ENCODE measurements at places on chromosomes 4 and X.

DNA sequence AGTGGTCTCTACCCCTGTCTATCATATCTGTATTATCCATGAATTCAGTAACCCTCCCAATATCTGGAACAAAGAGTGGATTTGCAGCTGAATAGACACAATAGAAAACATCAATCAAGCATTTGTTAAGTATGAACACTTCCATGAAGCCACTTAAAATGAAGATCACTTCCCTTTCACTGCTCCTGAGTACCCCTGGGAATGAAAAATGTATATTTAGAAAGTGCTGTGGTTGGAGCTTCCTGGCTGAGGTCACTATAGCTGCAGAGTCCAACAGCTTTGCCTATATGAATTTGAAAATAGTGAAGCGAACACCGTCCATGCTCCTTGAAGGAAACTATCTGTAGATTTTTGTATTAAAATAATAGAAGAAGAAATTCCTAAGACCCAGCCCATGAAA is 227.0 kb downstream of the DTHD1 start:
- H3K27me3 ChIP-seq = no peaks in the 10 kb centered on the region
- H3K4me3 ChIP-seq = no peak overlapping the region
- no peak overlapping the region for H3K27ac ChIP-seq
- no peaks in the 10 kb centered on the region for H3K36me3 ChIP-seq
- DNase-seq = no peak

DNA sequence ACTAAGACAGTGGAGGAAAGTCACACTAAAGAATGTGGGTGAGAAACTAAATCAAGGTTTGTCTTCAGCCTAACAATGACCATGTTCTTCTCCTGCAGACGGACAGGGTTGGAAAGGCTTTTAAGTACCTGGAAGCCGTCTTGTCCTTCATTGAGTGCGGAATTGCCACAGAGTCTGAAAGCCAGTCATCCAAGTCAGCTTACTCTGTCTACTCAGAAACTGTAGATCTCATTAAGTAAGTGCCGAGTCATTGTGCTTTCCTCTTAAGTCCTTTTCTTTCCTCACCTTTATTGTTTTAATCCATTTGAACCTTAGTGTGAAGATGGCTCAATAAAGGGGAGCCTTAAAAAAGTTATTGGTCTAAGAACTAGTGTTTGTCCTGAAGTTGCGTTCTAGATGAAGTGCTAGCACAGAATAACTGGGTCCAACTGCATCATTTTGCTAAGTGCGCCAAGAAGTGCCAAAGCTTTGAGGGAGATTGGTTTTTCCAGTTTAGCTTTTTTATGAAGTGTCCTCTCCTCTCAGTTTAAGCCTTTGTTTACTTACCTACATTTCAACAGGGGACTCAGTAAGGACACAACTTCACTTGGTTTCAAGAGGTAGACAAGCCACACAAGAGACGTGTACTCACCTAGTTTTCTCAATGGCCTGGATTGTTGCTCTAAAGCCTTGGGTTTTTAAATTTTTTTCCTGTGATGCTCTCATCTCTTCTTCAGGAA is 89.3 kb downstream of the KLHL8 start:
- no peak overlapping the region for H3K27ac ChIP-seq
- no peak overlapping the region for H3K4me3 ChIP-seq
- H3K27me3 ChIP-seq = no peaks in the 10 kb centered on the region
- peaks cover 10% of the 10 kb centered on the region for H3K4me1 ChIP-seq

GRCh38 chr4:102533904-102534303 is 32.7 kb downstream of the NFKB1 start:
- no peaks in the 10 kb centered on the region for H3K36me3 ChIP-seq
- peaks cover 3% of the 10 kb centered on the region for H3K4me1 ChIP-seq
- H3K27me3 ChIP-seq = no peaks in the 10 kb centered on the region
- DNase-seq = no peak
- H3K27ac ChIP-seq = no peak overlapping the region

GRCh38 chr4:153341575-153342090 is 2.9 kb upstream of the MND1 start:
- peaks cover 3% of the 10 kb centered on the region for H3K36me3 ChIP-seq
- H3K27ac ChIP-seq = no peak overlapping the region

DNA sequence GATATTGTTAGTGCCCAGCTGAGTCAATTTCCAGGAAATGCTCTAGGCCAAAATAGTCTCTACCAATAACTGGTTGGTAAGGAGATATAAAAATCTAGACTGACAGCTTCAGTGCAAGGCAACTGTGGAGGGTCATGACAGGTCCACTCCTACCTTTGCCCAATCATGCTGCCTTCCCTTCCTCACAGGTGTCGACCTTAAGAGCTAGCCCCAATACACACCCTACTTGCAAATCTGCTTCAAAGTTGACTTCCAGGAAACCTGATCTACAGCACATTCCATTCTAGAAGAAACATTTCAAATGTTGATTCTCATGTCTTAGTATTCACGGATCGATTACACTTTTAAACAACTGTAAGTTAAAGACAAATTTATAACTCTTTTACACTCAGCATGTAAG is 1455.5 kb downstream of the TECRL start:
- no peak for DNase-seq
- H3K4me3 ChIP-seq = no peak overlapping the region
- peak overlapping the region; percentile 4 for H3K27ac ChIP-seq
- peaks cover 2% of the 10 kb centered on the region for H3K4me1 ChIP-seq
- H3K36me3 ChIP-seq = no peaks in the 10 kb centered on the region
- no peaks in the 10 kb centered on the region for H3K27me3 ChIP-seq

GRCh38 chr4:106284227-106284626 is 31.8 kb downstream of the TBCK start:
- no peaks in the 10 kb centered on the region for H3K4me1 ChIP-seq
- no peak overlapping the region for H3K27ac ChIP-seq
- H3K36me3 ChIP-seq = peaks cover 18% of the 10 kb centered on the region
- no peak for DNase-seq

DNA sequence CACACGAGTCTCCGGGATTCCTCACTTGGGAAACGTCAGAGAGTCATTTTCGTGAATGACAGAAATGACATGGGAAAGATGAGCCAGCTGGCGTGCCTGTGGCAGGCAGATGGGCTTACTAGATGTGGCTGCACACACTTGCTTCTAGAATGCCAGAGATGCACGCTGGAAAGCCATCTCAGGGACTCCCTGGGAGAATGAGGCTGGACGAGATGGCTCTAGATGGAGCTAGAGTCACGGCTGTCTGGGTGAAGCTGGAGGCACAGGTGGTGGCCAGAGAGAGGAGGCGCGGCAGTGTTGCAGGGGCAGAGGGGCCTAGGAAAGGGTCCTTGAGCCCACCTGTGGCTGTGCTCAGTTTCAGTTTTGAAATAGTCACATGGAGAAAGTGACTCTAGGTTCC is 26.0 kb downstream of the TKTL1 start:
- peaks cover 6% of the 10 kb centered on the region for H3K4me1 ChIP-seq
- H3K36me3 ChIP-seq = no peaks in the 10 kb centered on the region
- H3K4me3 ChIP-seq = no peak overlapping the region
- peaks cover 18% of the 10 kb centered on the region for H3K27me3 ChIP-seq
- H3K27ac ChIP-seq = no peak overlapping the region
- no peak for DNase-seq

GRCh38 chr4:38373375-38373774 is 290.6 kb upstream of the KLF3 start:
- H3K36me3 ChIP-seq = no peaks in the 10 kb centered on the region
- no peak overlapping the region for H3K4me3 ChIP-seq
- no peaks in the 10 kb centered on the region for H3K27me3 ChIP-seq
- H3K4me1 ChIP-seq = no peaks in the 10 kb centered on the region
- no peak overlapping the region for H3K27ac ChIP-seq

- no peaks in the 10 kb centered on the region for H3K27me3 ChIP-seq
- no peak for DNase-seq
- H3K27ac ChIP-seq = no peak overlapping the region
- no peak overlapping the region for H3K4me3 ChIP-seq
Observed at GRCh38 chr4:24856586-24856985, 56.3 kb downstream of the CCDC149 start.

GRCh38 chr4:7310451-7310850 is 118.1 kb downstream of the SORCS2 start:
- H3K27ac ChIP-seq = no peak overlapping the region
- H3K36me3 ChIP-seq = no peaks in the 10 kb centered on the region
- DNase-seq = no peak

DNA sequence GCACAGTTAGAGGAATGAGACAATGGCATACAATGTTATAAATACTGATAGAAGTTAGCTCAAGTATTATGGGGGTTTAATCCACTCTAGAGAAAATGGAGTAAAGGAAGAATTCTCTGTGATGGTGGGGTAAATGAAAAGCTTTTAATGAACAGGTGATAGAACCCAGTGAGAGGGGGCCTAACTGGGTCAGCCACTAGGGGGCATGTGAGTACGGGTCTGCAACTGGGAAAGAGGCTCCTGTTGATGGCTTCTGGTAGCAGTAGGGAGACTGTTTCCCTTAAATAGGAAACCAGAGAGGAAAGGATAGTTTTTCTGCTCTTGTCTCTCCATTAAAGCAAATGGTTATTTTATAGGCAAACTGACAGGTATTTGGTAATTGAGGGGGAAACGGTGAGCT is 132.8 kb upstream of the GPR101 start:
- no peak for DNase-seq
- H3K27me3 ChIP-seq = peaks cover 7% of the 10 kb centered on the region
- no peak overlapping the region for H3K4me3 ChIP-seq
- H3K27ac ChIP-seq = no peak overlapping the region
- H3K36me3 ChIP-seq = no peaks in the 10 kb centered on the region
- H3K4me1 ChIP-seq = no peaks in the 10 kb centered on the region

DNA sequence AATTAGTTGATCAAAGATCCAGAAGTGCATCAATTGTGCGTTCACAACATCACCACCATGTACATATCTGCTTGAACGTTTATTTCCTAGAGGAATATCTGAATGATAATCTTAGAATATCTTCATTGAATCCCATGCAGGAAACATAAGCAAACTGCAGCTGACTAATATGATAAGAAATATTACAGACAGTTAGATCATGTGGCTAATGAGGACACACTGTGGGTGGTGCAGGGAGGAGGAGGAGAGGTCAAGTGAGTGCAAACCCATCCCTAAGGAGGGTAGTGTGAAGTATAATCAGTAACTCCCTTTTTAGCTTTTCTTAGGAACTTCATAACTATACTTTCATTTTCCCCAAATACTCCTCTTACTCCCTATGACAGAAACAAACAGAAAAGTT is 58.3 kb upstream of the HPGD start:
- peaks cover 6% of the 10 kb centered on the region for H3K4me1 ChIP-seq
- DNase-seq = no peak
- no peaks in the 10 kb centered on the region for H3K36me3 ChIP-seq
- no peak overlapping the region for H3K27ac ChIP-seq
- no peaks in the 10 kb centered on the region for H3K27me3 ChIP-seq
- H3K4me3 ChIP-seq = no peak overlapping the region

GRCh38 chr4:168397611-168398169 is 79.1 kb upstream of the DDX60 start:
- H3K27me3 ChIP-seq = no peaks in the 10 kb centered on the region
- no peak overlapping the region for H3K4me3 ChIP-seq
- H3K4me1 ChIP-seq = no peaks in the 10 kb centered on the region

DNA sequence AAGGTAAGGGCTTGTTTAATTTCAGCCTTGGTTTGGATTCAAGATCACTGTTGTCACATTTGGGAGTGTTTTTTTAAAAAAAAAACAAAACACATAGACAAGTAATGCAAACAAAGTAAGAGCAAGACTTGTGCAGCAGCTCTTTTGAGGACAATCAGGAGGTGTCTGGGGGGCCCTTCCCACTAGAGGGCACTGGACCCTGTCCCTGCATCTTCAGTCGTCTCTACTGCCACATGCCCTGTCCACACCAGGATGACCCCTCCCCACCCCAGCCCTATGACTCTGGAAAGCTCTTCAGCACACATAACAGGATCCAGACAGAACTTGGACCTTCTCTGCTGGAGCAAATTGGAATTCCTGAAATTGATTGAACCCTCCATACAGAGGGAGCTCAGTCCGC is 71.0 kb downstream of the USP46 start:
- H3K27ac ChIP-seq = no peak overlapping the region
- H3K4me3 ChIP-seq = no peak overlapping the region

DNA sequence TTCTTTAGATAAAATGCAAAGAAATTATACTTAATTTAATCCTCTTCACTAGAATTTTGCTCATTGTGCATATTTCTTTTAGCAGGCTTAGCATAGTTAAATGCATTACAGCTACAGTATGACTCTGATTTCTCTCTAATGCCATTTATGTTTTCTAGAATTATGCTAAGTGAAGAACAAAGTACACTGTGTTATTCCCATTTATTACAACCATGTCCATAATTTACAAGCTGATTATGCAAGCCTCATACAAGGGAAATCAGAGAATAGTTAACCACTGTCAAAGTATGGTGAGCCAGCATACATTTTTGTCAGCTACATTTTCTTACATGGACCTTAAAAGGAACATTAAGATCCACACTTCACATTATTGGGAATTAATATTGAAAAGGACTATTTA is 99.1 kb downstream of the MAB21L2 start:
- H3K36me3 ChIP-seq = peaks cover 7% of the 10 kb centered on the region
- H3K4me1 ChIP-seq = peaks cover 34% of the 10 kb centered on the region
- no peak overlapping the region for H3K4me3 ChIP-seq

DNA sequence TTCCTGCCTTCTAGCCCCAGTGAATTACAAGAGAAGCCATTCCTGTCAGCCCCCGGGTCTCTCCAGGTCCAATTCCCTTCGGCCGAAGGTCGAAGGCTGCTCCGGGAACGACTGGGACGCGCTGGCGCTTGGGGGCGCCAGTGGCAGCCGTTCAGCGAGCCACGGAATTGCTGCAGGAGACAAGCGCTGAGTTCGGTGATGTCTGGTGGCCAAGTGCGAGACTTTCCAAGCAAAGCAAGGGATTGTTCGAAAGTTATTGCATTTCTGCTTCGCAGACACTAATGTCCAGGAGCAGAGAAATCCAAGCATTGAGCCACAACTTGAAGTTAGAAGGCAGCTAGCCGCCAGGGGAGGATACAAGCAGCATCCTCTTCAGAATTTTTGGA is 1.1 kb upstream of the DKK2 start:
- H3K27me3 ChIP-seq = peaks cover 73% of the 10 kb centered on the region
- H3K4me1 ChIP-seq = peaks cover 26% of the 10 kb centered on the region
- H3K36me3 ChIP-seq = no peaks in the 10 kb centered on the region
- peak; percentile 44 for DNase-seq

DNA sequence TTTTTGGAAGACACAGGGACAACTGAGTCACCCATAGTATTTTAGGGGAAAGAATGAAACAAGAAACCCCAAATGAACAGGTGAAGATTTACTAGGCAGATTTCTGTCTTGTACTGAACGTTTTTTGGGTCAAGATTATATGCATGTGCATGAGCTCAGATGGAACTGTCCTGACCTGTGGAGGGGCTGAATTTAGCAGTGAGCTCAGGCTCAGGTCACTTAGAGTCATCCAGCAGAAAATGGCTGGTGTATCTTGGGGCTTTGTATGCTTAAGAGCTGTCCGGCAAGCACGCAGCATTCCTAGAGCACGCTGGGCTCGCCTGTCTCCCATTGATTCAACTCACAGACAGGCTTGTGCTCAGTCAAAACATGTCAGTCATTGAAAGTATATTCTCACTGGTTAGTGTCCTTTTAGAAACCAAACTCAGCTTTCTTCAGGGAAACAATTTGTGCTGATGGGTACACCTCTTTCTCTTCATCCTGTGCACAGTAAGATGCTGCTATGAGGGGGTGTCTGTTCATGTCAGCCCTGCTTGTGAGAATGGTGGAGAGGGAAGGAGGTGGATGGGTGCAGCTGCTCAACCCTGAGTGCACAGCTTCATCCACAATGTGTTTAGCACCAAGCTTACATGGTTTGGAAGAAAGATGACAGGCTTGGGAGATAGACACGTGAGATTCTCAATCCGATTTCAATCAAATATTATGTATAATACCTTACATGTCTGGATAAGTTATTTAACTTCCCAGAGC is 47.5 kb upstream of the PDLIM3 start:
- DNase-seq = no peak
- no peak overlapping the region for H3K27ac ChIP-seq
- H3K4me3 ChIP-seq = no peak overlapping the region
- peaks cover 16% of the 10 kb centered on the region for H3K4me1 ChIP-seq

Data from progenitor cell of endocrine pancreas (in vitro differentiated cells).